ENCODE measurements at places on chromosomes 7 and 10. TPM values are rescaled to one million over a fixed set of nuclear protein-coding genes. Genes with fewer than 3 reads are reported as not detected.

HERC4 gene
- total RNA-seq = 67.3 TPM

ZNF735 gene
- 0.19 TPM for total RNA-seq

SPDYE9 gene
- total RNA-seq = 7.3 TPM

C10orf143 gene
- total RNA-seq = 7.6 TPM

ITPRID1 gene
- 2.3 TPM for total RNA-seq

LSM8 gene
- 62.5 TPM for total RNA-seq

ANKRD7 gene
- 598 TPM for total RNA-seq

DNA sequence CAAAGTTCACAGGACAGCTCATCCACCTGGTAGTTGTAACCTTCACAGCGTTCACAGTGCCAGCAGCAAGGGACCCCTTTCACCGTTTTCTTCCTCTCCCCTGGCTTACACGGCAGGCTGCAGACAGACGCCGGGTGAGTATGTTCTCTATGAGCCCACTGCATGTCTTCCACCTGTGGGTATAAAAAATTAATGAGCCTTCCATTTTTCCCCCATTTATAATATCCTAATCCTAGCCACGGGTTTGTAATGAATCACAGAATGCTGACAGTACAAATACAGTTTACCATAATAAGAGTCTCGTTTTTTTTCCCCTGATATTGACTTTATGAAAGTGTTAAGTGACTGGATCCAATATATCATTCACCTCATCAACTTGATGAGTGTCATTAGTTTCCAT, 719.0 kb downstream of the GRM8 start:
- DNase-seq = no peak

- no peak for DNase-seq
Observed at GRCh38 chr7:67391168-67391567, 394.5 kb downstream of the TYW1 start.

DNA sequence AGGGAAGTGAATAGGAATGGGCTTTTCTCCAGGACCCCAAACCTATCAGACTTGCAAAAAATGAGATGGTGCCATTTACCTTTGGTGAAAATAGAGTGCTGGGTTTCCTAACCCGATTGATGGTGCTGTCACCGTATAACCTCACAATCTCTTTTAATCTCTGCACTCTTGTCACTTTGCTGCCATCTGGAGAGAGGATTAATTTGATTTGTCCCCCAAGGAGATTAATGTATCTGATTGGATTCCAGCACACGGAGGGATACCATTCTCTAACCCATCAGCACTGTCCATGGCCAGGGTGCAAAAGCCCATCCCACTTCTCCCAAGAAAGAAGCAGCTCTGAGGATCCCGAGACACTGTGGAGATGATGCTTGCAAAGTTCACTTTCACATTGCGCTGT, 86.3 kb upstream of the NFE2L3 start:
- no peak for DNase-seq

- no peak for DNase-seq
Observed at GRCh38 chr10:48901319-48901718, 38.3 kb downstream of the LRRC18 start.

GRCh38 chr7:41964849-41965745, 262.2 kb upstream of the INHBA start:
- no peak for DNase-seq

DNA sequence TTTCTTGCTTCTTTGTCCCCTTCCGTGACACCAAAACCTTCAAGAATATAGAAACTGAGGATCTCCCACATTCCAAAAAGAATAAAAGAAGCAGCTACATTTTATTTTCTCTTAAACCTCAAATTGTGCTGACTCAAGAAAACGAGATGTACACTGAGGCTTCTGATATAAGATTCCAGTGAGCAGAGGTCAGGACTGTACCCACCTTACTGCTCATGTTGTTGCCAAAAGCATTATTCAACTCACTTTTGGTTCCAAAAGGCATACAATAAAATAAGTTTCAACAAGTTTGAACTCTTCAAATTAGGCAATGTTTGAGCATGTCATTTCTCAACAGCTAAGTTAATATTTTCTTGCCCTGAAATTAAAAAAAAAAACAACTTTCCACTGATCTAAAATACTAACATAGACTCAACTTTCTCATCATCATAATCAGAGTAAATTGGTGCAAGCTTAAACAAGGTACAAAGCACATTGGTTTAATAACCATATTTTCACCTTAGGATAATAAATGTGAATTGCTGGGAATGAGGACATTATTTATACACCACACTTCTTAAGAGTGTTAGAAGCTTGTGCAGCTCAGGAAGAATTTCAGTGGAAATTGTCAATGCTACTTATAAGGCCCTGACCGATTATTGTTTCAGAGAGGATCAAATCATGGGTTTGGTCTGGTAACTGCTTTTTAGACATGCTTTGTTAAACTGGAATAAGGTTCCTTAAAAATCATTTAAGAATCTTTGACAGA, 629.0 kb upstream of the IGFBP3 start:
- DNase-seq = no peak

GRCh38 chr7:105881439-105881838, 5.0 kb upstream of the ATXN7L1 start:
- DNase-seq = no peak

DNA sequence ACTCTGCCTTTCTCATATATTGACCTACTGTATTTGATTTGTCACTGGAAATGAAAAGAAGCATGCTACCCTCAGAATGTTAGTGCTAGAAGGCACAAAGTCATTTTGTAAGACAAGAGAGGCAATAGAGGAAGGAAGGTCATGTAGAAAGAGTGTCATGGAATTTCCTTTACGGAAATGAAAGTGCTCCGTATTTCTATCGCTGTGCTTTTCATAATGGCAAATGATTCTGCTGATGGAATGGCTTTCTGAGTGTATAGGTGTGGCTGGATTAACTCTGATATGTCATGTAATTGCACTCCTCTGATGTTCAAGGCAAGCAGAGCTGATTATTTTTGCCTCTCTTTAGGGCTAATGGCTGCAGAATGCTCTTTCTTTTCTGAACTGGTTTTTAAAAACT, 15.5 kb upstream of the STEAP4 start:
- no peak for DNase-seq

GRCh38 chr7:131603932-131604331, 47.5 kb upstream of the PODXL start:
- no peak for DNase-seq

GRCh38 chr10:86674912-86675311, 6.6 kb downstream of the LDB3 start:
- DNase-seq = no peak

- DNase-seq = no peak
Observed at GRCh38 chr10:68310531-68310930, 21.3 kb upstream of the HNRNPH3 start.

GRCh38 chr10:88221010-88221973, 357.9 kb downstream of the PTEN start:
- DNase-seq = no peak

Data from testis (tissue), 5 donors.